Chondrocyte (in vitro differentiated cells): ENCODE measurements at places on chromosomes 13 and 19. TPM values are rescaled to one million over a fixed set of nuclear protein-coding genes. Genes with fewer than 3 reads are reported as not detected.

DNA sequence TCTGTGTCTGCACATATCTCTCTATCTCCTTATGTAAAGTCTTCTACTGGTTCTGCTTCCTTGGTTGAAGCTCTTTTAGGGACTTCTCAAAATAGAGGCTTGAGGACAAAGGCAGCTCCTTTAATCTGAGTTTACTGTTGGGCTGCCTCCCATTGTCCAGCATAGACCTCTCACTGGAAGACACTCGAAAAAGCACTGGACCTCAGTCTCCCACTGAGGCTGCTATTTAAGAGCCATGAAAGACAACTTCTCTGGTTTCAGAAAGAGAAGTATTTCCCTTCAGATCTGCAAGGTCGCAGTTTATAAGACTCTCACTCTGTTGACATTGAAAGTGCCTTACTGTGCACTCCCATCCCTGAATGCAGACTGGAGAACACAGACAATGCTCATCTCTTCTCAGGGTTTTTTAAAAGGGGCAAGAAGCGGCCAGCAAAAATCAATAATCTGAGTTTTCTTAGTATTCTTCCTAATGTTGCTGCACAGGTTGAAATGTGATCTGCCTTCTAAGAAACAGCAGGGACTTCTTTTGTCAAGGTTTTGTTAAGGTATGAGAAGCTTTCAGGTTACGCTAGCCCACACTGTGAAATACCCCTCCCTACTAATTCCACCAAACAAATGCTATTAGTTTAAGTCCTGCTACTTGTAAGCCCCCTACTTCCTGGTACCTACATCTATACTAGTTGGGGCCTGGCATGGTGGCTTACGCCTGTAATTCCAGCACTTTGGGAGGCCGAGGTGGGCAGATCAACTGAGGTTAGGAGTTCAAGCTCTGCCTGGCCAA is 450.0 kb upstream of the SLC10A2 start:
- no peak overlapping the region for H3K4me3 ChIP-seq
- H3K36me3 ChIP-seq: no peaks in the 10 kb centered on the region
- no peak overlapping the region for H3K27ac ChIP-seq
- no peaks in the 10 kb centered on the region for H3K4me1 ChIP-seq
- DNase-seq: no peak

DNA sequence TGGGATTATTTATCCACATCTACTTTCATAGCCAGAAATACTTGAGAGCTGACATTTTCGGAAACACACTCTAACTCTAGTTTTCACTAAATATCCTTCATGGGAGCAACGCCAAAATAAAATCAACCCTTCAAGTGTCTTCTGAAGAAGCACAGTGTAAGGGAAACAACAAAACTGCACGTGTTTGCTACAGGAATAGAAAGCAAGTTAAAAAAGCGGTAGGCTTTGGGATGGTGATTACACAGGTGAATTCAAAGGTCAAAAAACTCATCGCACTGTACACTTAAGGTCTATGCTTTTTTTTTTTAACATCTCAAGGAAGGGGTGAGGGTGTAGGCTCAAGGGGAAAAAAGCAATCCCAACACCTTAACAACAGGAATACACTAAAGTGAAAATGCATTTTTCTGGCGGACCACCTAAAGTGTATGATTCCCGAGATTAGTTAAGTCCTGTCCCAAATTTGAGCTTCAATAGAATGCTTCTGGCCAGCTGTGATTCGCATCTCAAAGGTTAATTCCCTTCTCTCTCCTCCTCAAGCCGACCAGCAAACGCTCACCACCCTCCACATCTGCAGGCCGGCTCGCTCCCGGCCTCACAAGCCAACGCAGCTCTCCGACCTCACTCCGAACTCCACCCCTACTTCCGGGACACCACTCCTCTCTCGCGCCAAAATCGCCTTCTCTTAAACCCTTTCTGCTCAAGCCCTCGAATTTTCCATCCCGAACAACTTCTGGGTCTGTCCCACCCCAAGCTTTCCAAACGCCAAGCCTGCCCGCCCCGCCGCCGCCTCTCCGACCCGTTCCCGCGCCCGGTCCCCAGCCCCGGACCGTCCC is 1.1 kb downstream of the ARGLU1 start:
- H3K27ac ChIP-seq: peak overlapping the region; percentile 96
- H3K36me3 ChIP-seq: no peaks in the 10 kb centered on the region
- no peaks in the 10 kb centered on the region for H3K27me3 ChIP-seq
- DNase-seq: no peak
- H3K4me3 ChIP-seq: peak overlapping the region; percentile 99
- peaks cover 61% of the 10 kb centered on the region for H3K4me1 ChIP-seq

DNA sequence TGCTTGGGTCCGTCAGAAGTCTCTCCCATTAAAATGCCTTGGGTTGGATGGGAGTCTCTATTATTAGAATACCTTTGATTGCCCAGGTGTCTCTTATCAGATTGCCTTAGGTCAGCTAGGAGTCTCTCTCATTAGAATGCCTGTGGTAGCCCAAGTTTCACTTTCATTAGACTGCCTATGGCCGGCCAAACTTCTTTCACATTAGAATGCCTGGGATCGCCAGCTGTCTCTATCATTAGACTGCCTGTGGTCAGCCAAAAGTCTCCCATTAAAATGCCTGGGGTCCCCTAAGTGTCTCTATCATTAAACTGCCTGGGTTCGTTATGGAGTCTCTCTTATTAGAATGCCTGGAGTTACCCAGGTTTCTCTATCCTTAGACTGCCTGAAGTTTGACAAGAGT is 1476.7 kb downstream of the UQCRFS1 start:
- H3K36me3 ChIP-seq: peaks cover 68% of the 10 kb centered on the region
- no peak overlapping the region for H3K27ac ChIP-seq
- H3K4me1 ChIP-seq: no peaks in the 10 kb centered on the region
- DNase-seq: no peak
- H3K27me3 ChIP-seq: no peaks in the 10 kb centered on the region

Gene FUT2
- total RNA-seq: not detected in 3 replicates

Gene PNMA8B
- 2.2 to 5.5 TPM (median 2.5 TPM) in 3 replicates for total RNA-seq

Gene CABP5
- total RNA-seq: not detected in 3 replicates

Gene CEACAM20
- total RNA-seq: not detected in 3 replicates
